NCI-H1105 (cell line): ENCODE measurements at places on chromosomes 6 and 20.

DNA sequence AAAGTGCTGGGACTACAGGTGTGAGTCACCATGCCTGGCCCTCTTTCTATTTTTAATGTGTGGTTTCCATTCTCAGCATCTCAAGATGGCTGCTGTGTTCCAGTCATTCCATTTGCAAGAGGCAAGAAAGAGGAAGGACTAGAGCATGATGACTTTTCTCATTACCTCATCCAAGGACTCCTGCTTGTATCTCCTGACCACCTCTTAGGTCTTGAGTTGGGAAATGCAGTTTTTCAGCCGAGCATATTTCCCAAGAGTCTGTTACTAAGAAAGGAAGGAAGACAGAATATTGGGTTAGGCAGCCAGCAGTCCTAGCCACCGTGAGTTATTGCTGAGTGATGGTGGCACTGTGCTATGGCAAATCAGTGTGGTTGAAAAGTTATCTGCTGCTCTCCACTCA is 108.4 kb upstream of the INSM1 start:
- no peak for DNase-seq

DNA sequence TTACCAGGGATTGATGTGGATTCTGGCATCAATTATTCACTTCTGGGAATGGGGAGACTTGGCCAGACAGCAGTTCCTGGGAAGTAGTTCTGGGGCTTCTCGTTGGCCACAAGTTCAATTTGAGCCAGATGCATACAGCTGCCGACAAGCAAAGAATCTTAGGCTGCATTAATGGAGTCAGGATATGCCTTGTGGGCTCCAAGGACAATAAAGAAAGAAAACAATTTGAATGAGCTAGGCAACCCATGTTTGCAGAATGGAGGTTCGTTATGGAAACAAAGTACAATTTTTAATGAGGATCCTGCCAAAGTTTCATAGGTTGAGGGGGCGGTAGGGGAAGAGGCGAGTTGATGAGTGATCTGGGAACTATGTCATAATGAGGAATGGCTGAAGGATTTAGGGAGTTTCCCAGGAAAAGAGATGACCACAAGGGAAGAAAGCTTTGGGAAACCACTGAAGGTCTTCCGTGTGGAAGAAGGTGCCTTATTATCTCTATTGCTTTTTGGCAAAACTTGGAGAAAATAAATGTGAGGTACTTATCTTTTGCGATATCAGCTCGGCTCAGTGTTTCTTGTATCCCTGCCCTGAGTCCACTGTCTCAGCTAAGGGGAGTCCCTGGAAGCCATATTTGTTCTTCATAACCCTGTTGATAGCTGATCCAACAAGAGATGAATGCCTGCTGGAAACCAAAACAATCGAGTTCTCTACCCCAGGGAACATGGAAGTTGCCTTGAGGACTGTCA is 181.0 kb upstream of the ZNF217 start:
- DNase-seq, result no peak

DNA sequence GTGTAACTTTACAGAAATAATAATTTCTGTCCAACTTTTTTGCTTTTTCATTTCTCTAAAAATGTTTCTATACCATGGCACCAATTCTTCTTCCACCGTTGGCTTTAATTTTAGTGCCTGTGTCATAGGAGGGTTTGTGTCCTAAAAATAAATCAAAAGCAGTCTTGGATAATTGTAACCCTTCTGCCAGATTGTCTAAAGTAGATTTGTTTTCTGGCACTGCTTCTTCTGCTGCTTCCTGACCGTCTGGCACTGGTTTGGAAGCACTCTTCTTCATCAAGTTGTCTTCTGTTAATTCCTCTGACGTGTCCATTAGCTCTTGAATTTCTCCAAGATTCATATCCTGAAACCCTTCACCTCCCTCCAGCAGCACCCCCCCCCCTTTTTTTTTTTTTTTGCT is 33.1 kb downstream of the SCAF8 start:
- DNase-seq, result no peak

- DNase-seq, result no peak
Measured at GRCh38 chr6:120873125-120873865, 461.0 kb downstream of the TBC1D32 start.

- no peak for DNase-seq
Measured at GRCh38 chr20:10788055-10788454, 114.3 kb upstream of the JAG1 start.

DNA sequence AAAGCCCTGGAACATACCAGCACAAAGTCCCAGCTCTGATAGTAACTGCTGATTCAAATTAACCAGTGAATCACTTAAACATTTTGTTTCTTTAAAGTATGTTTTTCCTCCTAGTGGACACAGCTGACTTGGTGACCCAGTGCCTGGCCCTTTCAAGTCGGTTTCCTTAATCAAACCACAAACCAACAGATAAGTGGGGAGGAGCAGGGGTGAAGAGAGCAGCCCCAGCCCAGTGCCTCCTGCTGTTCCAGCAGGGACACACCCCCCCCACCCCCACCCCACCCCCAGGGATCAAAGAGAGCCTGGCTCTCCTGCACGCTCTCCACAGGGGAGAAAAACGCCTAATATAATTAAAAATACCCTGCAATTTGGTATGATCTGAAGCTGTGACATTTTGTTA is 55.4 kb upstream of the TBXT start:
- DNase-seq, result no peak

GRCh38 chr20:25418776-25419175 is 11.3 kb downstream of the GINS1 start:
- DNase-seq, result no peak

DNA sequence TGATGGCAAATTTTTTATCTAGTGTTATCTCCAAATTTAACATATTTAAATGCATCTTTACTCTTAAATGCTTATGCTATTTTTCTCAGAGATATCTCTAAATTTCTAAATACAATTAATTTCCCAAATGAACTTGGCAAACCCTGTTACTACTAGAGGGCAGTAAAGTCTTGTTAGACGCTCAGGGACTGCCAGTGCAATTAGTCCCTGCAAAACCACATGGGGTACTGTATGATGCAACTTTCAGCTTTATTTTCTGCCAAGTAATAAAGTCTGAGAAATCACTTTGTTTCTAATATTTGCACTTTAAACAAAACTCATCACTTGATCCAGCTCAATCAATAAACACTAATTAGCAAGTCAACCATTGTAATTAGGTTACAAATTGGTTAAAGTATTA is 76.0 kb upstream of the ADGRB3 start:
- peak; percentile 68 for DNase-seq
